HS-27A (cell line): ENCODE measurements at places on chromosomes 4 and X.

GRCh38 chrX:48591255-48591791, 6.0 kb upstream of the WDR13 start:
- DNase-seq = no peak

- no peak for DNase-seq
Observed at GRCh38 chrX:115592997-115593734, 32.2 kb downstream of the PLS3 start.

DNA sequence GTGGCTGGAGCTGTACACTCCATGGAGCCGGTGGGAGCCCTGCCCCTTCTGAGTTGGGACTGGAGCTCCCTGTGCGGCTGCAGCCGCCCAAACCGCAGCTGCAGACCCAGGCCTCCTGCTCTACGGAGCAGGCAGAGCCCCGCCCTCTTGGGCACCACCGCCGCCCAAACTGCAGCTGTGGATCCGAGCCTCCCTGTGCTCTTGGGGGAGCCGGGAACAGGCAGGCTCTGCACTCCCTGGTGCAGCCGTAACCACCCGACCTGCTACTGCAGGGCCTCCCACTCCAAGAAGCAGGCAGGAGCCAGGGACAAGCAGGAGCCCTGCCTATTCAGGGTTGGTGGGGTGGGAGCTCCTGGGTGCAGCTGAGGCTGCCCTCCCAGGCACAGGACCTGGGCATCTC, 237.5 kb upstream of the ATP6AP2 start:
- no peak for DNase-seq

DNA sequence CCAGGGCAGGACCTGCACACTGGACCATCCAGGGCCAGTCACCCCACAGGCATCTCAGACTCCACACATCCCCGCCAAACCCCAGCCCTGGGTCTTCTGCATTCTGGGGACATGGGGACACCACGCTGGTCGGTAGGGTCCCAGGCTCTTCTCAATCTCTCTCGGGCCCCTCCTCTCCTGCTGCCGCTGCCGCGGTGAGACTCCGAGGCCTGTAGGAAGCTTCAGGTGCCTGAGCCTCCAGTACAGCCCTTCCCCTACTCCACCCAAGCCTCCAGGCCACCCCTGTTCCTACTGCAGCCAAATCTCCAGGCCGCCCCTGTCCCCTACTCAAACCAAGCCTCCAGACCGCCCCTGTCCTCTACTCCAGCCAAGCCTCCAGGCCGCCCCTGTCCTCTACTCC, 5.5 kb upstream of the ASMT start:
- DNase-seq = no peak

DNA sequence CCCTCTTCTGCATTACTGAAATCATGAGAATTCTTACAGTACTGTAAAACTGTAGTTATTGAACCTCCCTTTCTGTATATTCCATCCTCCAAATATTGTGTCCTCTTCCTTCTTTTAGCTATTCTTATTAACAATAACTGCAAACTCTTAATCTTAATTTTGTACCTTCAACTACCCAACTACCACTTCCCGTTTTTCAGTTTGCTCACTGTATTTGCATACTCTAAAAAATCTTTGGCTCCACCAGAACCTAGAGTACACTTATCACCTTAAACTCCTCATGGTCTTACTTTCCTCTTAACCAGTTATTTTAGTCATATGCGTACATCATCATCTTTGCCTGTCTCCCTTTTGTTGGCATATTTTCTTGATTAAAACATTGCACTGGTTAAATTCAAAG, 543.7 kb downstream of the ARAP2 start:
- DNase-seq = no peak

- no peak for DNase-seq
Observed at GRCh38 chr4:177376024-177376423, 66.2 kb downstream of the AGA start.

DNA sequence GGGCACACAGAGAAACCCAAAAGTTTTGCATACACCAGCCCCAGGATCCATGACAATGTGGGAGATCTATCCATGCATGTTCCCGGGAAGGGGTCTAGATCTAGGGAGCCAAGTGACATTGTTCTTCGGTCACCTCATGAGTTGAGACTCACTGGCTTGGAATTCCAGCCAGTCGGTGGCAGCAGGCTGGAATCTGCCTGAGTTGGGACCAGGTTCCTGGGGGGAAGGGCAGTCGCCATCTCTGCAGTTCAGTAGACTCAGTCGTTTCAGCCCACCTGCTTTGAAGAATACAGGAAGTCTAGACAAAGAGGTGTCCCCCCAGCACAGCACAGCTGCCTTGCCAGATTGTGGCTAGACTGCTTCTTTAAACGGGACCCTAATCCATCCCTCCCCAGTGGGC, 46.0 kb upstream of the PBDC1 start:
- no peak for DNase-seq

DNA sequence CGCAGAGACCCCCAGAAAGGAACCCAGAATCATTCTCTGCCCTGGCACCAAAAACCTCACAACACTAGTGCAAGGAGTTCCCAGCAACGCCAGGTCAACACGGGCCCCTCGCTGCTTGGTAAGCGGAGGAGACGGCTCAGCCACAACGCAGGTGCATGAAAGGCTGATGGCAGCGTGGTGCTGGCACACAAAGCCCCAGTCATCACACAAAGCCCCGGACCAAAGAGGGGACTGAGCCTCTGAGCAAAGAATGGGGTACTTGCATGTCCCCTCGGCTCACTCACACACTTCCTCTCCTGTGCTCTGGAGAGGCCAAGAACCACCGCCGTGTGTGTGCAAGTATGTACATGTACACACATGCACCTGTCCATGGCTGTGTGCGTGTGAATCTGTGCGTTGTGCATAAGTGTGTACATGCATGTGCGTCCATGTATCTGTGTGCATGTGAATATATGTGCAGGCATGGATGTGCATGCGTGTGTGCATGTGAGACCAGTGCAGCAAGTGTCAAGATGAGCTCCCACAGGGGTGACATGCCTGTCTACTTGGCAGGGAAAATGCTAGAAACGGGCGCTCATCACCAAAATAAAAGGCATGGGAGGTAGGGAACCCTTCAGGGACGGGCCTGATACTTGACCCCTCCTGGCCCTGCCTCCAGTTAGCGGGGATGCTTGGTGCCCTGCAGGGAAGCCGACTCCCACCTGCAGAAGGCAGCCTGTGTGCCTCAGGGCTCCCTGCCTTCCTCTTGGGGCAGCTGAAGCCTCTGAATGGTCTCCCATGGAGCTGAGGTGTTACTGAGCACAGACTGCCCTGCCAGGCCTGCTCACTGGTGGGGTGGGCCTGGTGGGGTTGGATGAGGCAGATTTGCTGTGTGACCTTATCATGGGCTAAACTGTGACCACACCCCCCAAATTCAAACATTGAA, 60.4 kb downstream of the ZFYVE28 start:
- no peak for DNase-seq

GRCh38 chr4:146883070-146883469, 62.6 kb downstream of the TTC29 start:
- DNase-seq = no peak

GRCh38 chrX:84893897-84894296, 109.8 kb upstream of the APOOL start:
- DNase-seq = no peak

DNA sequence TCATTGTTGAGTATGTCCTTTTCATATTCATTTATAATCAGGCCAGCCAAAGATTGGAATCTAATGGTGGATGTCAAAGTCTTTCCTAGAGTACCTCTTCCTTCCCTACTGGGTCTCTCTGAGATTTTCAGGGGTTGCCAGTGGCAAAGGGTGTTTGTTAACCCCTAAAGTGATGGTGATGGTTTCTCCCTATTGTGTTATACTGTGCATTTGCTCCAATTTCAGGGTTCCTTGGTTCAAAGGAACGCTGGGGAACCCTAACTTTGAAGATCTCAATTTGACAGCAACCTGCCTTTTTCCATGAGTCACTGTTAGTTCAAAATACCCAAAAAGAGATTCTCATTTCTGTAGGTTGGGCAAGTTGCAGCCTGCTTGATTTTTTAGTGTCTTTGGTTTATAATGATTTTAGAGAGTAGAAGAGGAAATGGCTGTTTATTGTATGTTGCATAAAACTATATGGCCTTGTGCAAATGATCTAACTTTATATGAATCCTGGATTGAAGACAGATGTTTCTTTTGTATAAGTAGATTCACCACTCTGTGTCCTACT, 23.0 kb downstream of the GAB1 start:
- no peak for DNase-seq

DNA sequence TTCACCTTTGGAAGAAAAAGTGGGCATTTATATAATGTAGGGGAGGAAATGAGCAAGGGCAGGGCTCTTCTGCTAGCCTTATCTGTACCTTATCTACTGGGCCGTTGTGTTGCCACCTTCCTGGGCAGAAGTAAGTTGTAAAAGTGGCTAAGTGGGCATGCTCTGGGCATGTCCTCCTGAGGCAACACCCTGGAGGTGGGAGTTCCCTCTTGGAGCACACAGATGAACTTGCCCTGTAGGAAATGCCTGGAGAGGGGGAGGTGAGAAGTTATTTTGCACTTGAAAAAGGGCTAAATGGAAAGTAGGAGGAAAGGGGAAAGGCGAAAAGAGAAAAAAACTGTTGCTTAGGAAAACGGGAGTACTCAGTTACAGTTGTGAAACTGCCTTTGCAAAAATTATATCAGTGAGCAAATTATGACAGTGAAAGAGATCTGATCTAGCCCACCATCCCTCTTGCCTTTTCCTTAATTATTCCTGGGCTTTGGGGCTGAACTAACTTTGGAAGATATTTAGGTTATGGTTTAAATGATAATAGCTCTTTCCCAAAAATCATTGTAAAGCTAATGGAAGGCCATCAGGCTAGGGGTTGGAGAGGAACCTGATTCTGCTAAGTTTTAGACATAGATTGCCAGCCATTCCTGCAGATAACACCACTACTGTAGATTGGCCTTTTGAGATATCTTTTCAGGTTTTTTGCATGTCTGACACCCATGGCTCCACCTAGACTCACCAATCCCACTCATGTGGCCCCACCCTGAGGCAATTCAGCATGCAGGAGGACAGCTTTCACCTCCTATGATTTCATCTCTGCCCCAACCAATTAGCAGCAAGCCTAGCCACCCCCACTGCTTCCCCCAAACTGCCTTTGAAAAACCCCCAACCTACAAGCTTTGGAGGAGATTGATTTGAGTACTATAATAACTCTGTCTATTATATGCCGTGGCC, 20.5 kb upstream of the ZNF81 start:
- DNase-seq = no peak

DNA sequence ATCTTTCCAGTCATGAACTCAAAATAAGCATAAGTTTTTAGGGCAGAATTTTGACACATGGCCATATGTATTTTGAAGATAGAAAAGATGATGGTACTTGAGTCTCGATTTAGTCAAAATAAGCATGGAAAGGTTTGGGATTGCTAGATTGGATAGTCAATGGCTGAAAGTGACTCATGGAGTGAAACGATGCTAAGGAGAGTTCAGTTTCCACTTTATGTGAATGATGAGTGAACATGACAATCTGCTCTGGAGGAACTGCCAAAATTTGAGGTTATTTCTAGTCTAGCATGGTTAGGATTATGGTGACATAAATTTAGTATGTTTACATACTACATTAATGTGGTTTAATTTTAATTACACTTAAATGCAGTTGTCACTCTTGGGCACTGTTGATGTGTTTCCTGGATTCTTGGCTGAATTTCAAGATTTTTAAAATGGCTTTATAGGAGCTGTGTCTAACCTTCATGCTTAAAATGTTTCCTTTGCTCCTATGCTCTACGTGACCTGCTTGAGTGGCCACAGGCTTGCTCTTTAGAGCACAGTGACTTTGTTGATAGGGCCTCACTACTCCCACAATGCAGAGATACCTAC, 17.1 kb downstream of the DDX3X start:
- no peak for DNase-seq

- no peak for DNase-seq
Observed at GRCh38 chr4:1519787-1520661, 113.8 kb upstream of the NKX1-1 start.

GRCh38 chr4:1154523-1155182, 17.7 kb downstream of the SPON2 start:
- no peak for DNase-seq

DNA sequence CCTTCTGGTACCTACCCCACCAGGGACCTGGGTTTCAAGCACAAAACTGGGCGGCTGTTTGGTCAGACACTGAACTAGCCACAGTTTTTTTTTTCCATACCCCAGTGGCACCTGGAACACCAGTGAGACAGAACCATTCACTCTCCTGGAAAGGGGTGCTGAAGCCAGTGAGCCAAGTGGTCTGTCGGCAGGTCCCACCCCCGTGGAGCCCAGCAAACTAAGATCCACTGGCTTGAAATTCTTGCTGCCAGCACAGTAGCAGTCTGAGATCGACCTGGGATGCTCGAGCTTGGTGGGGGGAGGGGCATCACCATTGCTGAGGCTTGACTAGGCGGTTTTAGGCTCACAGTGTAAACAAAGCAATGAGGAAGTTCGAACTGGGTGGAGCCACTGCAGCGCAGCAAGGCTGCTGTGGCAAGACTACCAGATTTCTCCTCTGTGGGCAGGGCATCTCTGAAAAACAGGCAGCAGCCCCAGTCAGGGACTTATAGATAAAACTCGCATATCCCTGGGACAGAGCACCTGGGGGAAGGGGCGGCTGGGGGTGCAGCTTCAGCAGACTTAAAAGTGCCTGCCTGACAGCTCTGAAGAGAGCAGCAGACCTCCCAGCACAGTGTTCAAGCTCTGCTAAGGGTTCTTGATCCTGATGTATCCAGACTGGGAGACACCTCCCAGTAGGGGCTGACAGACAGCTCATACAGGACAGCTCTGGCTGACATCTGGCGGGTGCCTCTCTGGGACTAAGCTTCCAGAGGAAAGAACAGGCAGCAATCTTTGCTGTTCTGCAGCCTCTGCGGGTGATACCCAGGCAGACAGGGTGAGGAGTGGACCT, 223.0 kb downstream of the COX18 start:
- no peak for DNase-seq

GRCh38 chrX:68114573-68115129, 318.6 kb downstream of the OPHN1 start:
- peak; percentile 12 for DNase-seq

DNA sequence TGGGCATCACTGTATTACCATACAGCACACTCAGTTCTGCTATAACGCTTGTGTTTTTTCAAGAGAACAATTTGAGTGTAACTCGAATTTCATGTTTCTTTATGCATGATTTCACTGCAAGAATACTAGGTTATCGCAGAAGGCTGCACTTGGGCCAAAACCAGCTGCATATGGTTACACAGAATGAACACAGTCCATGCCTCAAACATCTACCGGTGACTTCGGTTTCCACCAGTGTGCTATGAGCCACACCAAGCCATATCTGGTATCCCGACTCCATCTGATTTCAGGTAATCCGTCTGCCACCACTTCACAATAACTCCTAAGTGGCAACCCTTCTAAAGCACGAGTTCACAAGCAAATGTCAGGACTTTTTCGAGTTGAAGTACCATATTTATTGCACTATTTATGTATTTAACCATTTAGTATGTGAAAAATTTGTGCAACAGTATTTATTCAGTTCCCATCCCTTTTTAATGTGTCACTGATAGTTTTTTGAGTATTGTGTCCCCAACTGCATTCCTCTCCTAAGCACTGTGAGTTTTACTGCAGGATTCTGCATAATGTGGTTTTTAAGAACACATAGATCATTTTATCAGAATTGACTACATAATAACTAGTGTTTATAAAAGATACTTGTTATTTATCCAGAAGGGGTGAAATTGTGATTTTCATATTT, 111.8 kb downstream of the APBB2 start:
- DNase-seq = no peak

- DNase-seq = no peak
Observed at GRCh38 chr4:122739174-122739573, 6.7 kb downstream of the BBS12 start.

- no peak for DNase-seq
Observed at GRCh38 chr4:38523524-38524448, 140.2 kb upstream of the KLF3 start.

- DNase-seq = no peak
Observed at GRCh38 chr4:152290366-152290921, 245.4 kb downstream of the FBXW7 start.

GRCh38 chr4:168883513-168883912, 126.5 kb downstream of the CBR4 start:
- no peak for DNase-seq
